ENCODE measurements at places on chromosomes 12 and 14.

DNA sequence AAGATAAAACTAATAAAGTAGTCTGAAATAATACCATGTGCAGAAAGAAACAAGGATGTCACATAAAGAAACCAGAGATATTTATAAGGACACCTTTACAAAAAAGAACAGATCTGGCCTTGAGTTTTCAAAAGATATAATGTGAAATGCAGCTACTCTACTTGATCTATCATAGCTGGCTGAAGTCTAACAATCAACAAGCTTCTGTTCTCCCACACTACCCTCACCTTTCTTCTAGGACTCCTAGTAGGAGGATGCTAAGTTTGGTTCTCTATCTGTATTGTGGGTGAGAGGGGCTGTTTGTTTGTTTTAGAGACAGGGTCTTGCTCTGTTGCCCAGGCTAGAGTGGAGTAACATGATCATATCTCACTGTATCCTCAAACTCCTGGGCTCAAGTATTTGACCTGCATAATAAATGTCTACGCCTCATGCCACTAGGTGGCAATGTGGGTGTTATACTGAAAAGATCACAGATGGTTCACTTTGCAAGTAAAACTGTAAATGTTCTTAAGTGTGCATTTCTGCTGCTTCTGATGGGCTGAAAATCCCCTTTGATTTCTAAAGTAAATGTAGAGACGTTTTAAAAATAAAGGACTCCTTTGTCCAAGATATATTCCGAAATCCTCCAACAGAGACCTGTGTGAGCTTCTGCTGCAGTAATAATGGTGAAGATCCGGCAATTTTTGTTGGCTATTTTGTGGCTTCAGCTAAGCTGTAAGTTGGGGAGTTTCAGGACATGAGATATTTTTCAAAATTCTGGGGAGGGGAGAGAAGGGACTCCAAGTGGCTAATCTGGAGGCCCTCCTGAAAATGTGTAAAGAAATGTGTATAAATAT is 269.3 kb downstream of the DAD1 start:
- DNase-seq, result no peak

GRCh38 chr12:39868328-39868725 is 237.6 kb downstream of the SLC2A13 start:
- no peak for DNase-seq

DNA sequence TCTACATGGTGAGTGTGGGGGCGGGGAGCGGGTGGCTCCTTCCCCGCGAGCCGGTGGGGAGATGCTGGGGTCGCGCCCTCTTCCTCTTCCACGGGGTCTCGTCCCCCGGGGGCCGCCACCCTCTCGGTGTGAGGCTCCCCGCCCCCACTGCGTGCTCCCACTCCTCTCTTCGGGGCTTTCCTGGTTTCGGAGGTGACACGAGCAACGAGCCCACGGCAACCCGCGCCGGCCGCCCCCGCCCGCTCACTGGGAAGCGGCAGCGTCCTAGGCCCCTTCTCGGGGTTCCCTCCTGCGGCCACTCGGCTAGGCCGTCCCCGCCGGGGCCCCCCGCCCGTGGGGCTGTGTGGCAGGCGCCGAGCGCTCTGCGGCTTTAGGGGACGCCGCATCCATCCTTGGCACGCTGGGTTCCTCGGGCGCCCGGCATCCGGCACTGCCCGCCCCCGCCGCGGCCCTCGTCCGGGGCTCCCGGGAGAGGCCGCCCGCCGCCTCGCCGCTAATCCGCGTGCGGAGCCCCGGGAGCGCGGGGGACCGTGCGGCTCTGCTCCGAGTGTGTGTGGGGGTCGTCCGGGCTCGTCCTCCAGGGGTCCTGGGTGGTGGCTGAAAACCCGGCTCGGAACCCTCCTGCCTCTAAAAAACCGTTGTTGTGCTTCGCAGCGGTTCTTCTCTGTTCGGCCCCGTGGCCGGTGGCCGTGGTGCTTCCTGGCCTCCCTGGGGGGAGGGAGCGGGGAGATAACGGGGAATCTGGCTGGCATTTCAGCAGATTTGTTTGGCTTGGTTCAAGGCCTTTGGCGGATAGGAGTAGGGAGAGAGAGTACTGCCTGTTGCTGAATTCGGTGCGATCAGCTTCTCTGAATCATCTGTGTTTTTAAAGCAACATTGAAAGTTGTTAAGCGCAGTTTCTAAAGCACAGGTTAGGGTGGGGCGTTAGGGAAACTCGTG is 1.0 kb downstream of the PCNX1 start:
- no peak for DNase-seq

DNA sequence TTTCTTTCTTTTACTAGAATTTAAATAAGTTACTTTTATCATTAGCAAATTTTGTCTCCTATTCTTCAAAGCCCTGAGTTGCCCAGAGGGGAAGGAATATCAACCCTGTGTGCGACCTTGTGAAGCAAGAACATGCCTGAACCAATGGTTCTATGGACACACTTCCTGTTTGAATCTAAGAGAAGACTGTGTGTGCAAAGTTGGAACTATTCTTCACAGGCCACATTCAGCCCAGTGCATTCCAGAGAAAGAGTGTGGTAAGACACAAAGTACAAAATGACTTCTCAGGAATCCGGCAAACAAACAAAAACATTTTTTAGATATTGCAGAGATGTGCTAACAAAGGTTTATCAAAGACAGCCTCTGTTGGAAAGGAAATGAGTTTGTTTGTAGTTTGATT is 90.8 kb upstream of the PTPRQ start:
- DNase-seq, result no peak

DNA sequence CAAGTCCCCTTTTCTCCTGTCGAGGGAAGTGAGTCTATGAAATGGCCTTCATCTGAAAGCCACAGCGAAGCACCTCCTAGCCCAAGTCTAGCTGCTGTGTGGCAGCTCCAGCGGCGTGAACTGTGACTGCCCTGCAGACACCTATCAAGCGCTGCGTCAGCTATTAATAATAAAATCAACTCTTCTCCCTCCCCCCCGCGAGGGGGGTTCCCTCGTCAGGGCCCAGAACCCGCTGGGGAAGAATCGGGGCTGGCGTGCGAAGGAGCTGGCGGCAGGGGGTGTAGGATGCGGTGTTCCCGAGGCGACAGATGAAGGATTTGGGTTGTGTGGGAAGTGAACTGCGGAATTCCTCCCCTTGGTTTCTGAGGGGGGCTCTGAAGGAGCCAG is 662 bp upstream of the ATP2A2 start:
- DNase-seq, result no peak

GRCh38 chr12:79775355-79776027 is 84.7 kb upstream of the PAWR start:
- DNase-seq, result no peak

GRCh38 chr12:6618483-6619225 is 11.5 kb upstream of the CHD4 start:
- no peak for DNase-seq

GRCh38 chr14:87205811-87206210 is 787.2 kb downstream of the GALC start:
- DNase-seq, result no peak

Data from spinal cord (tissue), 10 donors.